ENCODE measurements at places on chromosomes 11 and 22.

DNA sequence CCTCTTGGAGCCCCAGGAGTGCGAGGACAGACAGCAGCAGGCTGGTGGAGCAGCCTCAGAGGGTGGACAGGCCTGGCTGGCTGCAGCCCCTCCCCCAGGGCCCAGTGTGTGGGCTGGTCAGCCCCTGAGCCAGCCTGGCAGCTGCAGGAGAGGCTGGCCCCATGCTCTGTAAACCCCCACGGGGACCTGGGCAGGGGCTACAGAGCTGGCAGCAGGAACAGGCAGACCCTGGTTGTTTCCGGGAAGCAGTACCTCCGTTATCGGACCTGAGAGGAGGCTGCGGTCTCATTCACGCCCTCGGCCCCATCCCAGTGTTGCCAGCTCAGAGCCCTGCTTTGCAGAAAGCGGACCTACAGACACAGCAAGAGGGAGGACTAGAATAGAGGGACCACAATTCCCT lies 38.5 kb upstream of the COMT start:
- no peak for DNase-seq

- no peak for DNase-seq
Measured at GRCh38 chr11:107198490-107199007, 180.3 kb upstream of the GUCY1A2 start.

DNA sequence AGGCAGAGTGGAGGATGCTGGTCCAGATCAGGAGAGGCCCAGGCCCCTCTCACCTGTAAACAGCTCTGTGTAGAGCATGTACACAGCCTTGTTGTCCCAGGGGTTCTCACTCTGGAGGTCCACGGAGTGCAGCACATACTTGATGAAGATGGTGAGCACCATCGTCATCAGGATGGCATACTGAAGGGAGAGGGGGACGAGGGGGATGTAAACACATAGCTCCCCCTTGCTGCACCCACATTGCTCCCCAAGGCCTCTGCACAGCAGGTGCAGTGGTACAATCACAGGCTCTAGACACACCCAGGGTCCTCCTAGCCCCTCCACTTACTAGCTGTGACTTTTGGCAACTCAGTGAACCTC lies 2.9 kb downstream of the SYVN1 start:
- DNase-seq, result no peak

DNA sequence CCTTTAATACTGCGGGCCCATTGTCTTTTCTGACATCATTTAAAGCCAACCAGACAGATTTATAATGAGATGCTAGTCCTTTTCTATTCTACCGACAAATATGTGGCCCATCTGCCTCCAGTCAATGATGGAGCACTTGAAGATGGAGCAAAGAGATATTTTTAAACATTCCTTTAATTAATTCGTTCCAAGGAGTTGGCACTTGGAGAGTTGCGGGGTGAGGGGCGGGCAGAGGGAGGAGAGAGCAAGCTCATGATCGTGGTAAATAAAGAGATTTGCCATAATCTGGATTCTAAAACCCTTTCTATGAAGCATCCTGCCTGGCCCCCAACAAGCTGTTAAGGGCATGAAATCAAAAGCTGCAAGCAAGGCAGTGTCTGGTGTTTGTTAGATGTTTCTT lies 5.0 kb downstream of the SLC1A2 start:
- DNase-seq, result peak; percentile 17

GRCh38 chr11:114401311-114401710 lies 845 bp downstream of the RBM7 start:
- no peak for DNase-seq

- DNase-seq, result no peak
Measured at GRCh38 chr11:8327761-8328192, 64.1 kb upstream of the LMO1 start.

GRCh38 chr11:134579724-134580609 lies 167.9 kb upstream of the B3GAT1 start:
- no peak for DNase-seq

GRCh38 chr11:68564261-68564660 lies 103.7 kb downstream of the PPP6R3 start:
- no peak for DNase-seq

- DNase-seq, result no peak
Measured at GRCh38 chr11:71349627-71350026, 97.2 kb upstream of the SHANK2 start.

GRCh38 chr22:45441138-45441537 lies 27.6 kb downstream of the RIBC2 start:
- DNase-seq, result peak; percentile 62

GRCh38 chr22:24184057-24184798 lies 2.9 kb downstream of the SUSD2 start:
- DNase-seq, result no peak

- no peak for DNase-seq
Measured at GRCh38 chr11:2516276-2517015, 71.6 kb downstream of the KCNQ1 start.

DNA sequence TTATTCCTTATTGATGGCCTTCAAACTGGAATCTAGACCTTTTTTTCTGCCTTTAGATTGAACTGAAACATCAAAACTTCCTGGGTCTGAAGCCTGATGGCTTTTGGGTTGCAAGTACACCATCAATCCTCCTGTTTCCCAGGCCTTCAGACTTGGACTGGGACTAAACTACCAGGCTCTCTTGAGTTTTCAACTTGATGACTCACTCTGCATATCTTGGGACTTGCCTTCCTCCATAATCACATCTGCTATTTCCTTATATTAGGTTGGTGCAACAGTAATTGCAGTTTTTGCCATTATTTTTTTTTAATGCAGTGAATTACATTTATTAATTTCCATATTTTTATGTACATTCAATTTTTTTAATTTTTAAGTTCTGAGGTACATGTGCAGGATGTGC lies 7.0 kb downstream of the OR51B5 start:
- DNase-seq, result no peak

DNA sequence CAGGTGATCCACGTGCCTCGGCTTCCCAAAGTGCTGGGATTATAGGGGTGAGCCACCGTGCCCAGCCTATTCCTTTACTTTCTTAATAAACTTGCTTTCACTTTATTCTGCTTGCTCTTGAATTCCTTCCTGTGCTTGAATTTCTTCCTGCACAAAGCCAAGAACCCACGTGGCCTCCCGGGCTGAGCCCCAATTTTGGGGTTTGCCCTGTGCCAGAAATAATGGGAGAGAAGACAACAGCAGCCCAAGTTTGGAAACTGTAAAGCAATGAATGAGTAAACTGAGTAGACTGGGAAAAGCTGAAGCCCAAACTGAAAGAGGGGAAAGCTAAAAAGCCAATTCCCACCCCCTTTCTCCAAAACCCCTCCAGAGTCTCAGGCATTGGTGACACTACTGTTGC lies 136.4 kb downstream of the NECTIN1 start:
- no peak for DNase-seq

- no peak for DNase-seq
Measured at GRCh38 chr22:19045094-19045493, 77.1 kb downstream of the DGCR2 start.

GRCh38 chr11:131099746-131100145 lies 183.5 kb upstream of the SNX19 start:
- no peak for DNase-seq

GRCh38 chr11:73241300-73241699 lies 23.2 kb downstream of the P2RY2 start:
- DNase-seq, result no peak

GRCh38 chr11:34605481-34606325 lies 15.2 kb upstream of the EHF start:
- no peak for DNase-seq

GRCh38 chr22:24465566-24465965 lies 29.6 kb upstream of the UPB1 start:
- no peak for DNase-seq

DNA sequence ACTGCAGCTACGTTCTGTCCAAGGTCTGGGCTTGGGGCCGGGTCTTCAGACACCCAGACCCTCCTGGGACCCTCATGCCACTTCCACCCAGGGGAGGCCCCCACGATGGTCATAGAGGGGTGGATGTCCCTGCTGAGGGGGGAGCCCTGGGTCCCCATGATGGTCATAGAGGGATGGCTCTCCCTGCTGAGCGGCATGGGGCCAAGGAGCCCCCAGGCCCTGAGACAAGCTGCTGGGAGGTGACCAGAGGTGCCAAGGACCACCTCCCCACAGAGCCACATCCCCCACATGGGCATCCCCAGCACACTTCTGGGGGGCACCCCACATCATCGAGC lies 7.2 kb downstream of the MUC5B start:
- DNase-seq, result no peak

- no peak for DNase-seq
Measured at GRCh38 chr11:40384991-40385390, 1074.5 kb downstream of the LRRC4C start.

DNA sequence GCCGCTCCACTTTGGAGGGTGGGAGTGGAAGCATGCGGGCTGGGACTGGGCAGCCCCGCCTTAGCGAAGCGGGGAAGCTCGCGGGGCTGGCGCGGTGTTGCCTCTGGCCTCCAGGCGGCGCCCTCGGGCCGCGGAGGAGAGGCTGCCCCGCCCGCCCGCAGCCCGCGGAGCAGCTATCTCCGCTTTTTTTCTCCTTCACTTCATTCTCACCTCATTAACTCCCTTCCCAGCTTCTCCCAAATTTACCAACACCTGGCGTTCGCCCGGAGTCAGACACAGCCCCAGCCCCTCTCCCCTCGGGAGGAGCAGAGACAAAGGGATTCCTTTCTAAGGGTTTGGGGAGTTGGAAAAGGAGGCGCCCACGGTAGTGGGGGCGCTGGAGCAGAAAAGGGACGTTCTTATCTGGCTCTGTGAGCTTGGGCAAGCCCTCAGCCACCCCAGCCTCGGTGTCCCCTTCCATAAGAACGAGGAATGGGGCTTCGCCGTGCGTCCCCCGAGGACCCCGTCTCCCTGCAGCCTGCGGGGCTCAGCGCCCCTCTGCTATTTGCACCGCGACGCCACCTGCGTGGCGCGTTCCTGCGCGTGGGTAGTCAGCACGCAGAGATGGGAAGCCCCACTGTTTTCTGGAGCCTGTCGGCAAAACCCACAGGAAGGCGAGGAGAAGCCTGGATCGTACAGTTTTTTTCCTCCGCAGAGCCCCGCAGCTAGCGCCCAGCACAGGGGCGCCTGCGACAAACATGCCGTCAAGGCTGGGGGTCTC lies 1.5 kb upstream of the WNT11 start:
- peak; percentile 50 for DNase-seq

DNA sequence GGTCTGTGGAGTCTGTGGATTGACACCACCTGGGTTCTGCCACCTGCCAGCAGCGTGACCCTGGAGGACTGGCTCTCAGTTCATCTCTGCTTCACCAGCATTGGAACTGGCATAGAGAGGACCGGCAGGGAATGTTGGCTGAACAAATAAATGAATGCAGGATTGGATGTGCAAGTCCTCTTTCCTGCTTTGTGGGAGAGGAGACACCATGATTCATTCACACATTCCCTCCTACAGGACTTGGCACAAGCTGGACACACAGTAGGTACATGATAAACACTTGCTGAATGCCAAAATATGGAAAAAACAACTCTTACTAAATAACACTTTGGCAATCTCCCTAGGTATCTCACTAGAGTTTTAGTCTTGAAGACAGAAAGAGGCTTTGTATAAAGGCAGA lies 116.6 kb upstream of the NARS2 start:
- DNase-seq, result no peak
